ENCODE measurements at places on chromosomes 11 and 22.

GRCh38 chr11:95641495-95641894, 148.1 kb downstream of the FAM76B start:
- no peak for DNase-seq

DNA sequence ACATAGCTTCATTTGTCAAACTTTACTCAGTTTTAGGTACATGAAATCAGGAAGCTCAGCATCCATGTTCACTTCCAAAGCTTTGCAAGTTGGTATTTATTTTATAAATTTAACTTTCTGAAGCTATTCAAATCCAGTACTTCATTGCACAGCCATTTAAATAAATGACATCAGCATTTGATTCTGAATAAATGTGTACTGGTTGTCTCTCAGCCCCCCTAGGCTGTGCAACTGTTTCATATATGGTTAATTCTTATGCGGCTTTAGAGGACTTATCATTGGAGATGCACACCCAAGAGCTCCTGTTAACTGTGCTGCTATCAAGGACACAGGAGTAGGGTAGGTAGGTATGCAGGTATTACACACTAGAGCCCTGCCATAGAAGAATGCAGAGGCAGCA, 325.1 kb downstream of the SOX6 start:
- DNase-seq, result no peak

DNA sequence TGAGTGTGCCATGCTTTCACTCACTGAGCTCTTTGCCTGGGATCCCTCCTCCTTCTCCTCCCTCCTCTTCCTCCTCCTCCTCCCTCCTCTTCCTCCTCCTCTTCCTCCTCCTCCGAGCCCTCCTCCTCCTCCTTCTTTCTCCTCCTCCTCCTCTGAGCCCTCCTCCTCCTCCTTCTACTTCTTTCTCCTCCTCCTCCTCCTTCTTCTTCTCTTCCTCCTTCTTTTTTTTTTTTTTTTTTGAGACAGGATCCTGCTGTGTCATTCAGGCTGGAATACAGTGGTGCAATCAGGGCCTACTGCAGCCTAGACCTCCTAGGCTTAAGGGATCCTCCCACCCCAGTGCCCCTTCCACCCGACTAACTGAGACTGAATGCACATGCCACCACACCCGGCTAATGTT, 62.3 kb downstream of the DEUP1 start:
- DNase-seq, result no peak

DNA sequence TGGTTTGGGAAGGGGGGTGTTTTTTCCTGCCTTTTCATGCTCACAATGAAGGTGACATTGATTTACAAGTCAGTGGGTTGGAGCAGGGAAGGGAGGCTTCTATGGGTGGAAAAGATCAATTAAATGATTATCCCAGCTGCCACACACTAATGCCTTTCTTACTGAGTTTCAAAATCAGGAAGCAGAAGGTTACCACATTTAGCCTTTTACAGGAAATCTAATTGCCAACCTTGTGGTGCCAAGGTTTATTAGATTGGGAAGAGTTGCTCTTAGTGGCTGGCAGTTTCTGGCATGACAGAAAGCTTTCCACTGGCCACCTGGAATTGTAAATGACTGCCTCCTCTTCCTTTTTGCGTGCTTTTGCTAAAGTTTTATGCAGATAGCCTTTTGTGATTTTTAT, 98.7 kb downstream of the NAV2 start:
- no peak for DNase-seq

DNA sequence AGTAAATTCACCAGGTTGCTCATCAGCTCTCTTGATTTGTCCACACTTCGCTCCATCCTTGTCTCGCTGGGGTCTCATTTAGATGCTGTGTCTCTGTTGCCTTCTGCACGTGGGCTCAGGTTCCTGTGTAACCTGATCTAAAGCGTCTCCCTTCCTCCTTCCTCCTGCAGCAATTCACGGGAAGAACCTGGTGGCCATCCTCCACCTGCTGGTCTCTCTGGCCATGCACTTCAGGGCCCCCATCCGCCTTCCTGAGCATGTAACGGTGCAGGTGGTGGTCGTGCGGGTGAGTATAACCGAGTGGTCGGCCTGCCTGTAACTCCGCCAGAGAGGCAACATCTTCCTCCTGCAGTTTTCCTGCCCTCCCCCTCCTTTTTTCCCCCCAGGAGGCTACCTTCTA, 48.0 kb upstream of the PARVG start:
- no peak for DNase-seq

DNA sequence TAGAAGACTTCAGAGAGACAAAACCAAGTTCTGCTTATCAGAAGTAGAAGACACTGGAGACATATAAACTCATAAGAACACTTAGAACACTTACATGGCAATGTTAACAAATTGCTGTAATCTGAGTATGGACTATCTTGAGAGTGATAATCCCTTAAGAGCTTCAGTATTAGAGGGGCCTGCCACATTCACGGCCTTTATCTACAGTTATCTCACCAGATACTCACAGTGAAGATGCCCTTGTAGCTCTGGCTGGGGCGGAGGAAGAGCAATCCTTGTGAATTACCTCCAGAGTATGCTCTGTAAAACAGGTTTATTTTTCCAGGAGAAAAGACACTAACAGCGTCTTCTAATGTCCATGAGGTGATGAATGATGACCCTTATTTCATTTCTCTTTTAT, 762.8 kb downstream of the FAM181B start:
- no peak for DNase-seq

- no peak for DNase-seq
Measured at GRCh38 chr11:62865635-62866034, 15.1 kb upstream of the SLC3A2 start.

DNA sequence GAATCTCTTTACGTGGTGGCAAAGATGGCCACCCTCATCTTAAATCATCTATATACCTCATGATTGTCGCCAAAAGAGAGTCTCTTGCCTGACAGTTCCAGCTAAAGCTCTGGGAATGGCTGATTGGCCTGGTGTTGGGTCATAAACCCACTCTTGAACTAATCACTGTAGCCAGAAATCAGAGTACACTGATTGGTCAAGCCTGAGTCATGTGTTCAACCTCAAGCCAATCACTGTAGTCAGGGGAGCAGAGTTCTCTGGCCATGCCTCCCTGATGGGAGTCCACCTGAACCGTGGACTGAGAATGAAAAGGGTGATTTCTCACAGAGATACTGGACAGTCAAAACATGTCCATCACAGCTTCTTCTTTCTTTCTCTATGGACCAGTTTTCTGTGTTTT, 45.8 kb downstream of the RCN1 start:
- DNase-seq, result no peak

DNA sequence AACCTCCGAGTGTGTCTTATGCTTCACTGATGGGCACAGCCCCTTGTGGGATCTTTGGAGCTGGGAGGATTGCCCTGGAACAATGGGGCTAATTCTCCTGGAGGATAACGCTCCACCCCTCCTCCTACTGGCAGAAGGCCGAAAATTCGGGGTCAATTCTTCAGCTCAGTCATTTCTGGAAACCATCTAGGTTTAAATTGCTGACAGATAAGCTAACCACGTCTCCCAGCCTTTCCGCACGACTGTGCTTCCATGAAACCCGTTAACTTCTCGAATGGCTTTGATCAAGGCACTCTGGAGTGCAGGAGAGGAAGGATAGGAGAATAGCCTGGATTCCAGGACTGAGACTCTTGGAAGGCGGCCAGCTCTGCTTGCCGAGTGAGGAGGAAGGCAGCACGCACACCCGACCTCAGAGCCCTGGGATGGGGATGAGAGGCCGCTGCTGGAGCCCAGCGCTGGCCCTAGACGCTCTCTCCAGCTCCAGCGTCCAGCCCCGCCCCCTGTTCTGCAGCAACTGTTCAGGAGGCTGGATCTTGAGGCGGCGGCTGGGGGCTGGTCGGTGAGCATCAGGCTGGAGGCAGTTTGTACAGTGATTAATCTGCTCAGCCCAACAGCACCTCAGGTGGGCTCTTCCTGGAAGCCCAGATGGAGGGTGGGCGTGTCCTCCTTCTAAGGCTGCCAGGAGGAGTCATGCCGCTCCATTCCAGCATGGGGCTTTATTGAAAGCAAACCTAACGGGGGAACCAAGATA, 176.7 kb upstream of the NCAM1 start:
- DNase-seq, result no peak

- DNase-seq, result no peak
Measured at GRCh38 chr11:17810746-17811145, 76.2 kb downstream of the KCNC1 start.

DNA sequence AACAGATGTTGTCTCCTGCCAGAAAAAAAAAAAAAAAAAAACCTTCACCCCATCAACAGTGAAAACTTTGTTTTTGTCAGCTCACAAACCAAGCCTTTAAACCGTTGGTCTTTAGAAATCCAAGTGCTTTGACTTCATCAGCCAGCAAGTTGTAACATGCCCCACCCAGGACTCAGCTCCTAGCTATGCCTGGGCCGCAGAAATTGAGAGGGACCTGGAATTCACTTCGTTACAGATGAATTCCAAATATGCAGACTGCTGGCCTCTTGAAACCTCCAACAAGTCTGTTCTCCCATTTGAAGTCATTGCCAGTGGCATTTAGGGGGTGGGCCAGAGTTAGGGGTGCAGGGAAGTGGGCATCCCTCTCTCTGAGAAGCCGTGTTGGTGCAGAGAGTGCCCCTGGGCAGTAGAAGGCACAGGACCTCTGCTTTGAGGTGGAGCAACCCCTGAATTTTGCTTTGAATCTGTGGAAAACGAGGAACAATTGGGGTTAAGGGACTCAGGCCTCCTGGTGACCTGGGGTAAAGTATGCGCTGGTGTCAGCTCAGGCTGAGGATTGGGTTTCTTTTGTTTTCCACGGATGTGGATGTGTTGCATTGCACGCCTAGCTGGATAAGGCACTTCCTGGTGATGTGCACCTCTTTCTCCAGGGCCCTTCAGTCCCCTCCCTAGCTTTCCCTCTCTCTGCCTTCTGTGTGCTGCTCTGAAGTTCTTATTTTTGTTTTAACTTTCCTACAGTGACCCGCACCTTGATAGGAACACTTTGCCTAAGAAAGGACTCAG, 109.5 kb downstream of the DBX1 start:
- no peak for DNase-seq

DNA sequence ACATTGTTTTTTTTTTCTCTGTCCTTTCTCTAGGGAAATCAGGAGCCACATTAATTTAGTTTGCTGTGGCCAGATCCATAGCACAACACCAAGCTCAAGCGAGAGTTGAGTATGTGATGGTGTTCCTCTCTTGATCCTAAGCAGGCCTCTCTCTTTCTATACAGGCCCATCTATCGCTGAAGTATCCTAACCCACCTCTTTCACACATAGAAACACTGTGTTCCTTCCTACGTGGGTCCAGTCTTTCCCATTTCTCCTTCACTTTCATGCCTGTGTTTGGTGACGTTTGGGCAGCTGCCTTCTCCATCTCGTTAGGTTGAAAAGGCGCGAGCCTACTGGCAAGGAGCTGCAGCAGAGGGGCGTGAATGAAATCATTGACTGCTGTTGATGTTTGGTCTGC, 2.4 kb downstream of the PACS1 start:
- no peak for DNase-seq

- DNase-seq, result no peak
Measured at GRCh38 chr11:122523846-122524805, 131.4 kb upstream of the UBASH3B start.

DNA sequence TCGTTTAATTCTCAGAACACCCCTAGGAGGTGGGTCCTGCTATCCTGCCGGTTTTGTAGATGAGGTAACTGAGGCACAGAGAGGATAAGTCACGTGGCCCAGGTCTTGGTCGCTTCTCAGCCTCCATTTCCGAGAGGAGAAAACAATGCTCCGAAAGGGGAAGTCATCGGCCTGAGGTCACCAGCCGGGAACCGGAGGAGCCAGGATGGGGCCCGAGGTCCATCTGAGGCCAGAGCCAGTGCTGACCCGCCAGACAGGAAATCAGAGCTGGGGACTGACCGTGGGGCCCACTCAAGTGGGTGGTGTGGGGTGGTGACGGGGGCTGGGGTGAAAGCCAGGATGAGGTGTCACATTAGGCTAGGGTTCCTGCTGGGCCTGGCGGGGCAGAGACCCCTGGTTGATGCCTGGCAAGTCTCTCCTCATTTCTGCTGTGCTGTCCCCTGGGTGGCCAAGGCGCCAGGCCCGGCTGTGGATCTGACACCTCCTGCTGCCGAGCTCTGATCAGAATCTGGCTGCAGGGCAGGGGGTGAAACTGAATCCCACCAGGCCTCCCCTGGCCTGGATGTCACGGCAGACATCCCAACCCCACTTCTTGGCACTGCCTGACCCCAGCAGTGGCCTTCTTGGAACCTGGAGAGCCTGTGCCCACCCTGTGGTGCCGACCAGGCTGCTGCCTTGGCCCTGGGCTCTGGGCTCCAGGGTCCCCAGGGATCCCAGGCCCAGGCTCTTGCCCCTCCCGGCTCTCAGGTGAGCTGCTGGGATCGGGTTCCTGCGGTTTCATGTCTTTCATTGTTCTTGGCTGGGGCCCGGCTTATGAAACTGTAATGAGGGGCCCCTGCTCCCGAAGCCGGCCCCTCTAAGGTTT, 12.0 kb downstream of the TRIOBP start:
- no peak for DNase-seq

DNA sequence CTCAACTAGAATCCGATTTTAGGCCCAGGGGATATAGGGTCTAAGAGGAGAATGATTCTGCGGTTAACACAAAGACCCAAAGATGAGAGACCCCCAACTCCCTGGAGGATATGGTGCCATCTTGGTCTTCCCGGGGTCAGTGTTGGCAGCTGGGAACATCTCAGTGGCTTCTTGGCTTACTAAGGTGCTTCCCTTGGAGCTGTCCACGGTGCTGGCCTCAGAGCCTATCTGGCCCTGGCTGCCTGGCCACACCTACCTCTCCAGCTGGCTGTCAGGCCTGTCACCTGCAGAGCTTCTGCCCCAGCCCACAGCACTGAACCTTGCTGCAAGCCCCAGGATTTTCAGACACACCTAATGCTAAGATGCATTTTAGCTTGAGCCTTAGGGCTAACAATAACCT, 70.7 kb upstream of the THY1 start:
- DNase-seq, result no peak

GRCh38 chr11:114821621-114822412, 143.5 kb downstream of the NXPE2 start:
- DNase-seq, result no peak
